ENCODE measurements at places on chromosomes 1 and 21.

GRCh38 chr1:160064164-160064563 lies 5.8 kb downstream of the KCNJ10 start:
- DNase-seq = no peak

DNA sequence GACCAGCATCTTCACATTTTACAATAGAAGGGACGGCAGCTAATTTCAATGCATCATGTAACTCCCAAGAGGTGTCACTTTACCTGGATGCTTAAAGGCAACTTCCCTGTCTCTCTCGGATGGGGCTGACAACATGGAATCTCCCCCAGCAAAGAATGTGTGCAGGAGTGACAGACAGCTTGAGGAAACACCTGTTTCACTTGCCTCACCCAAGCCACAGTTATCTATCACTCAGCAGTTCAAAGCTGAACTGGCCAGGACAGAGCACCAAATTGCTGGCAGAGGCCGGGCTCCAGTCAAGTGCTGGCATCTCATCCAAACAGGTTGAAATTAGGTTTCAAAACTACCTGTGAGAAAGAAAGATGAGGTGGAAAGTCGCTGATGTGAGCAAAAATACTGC lies 538.0 kb upstream of the PLXNA2 start:
- DNase-seq = no peak

GRCh38 chr1:172352435-172352834 lies 68.0 kb upstream of the C1orf105 start:
- no peak for DNase-seq

- DNase-seq = no peak
Measured at GRCh38 chr1:21341517-21342078, 51.3 kb upstream of the ECE1 start.

DNA sequence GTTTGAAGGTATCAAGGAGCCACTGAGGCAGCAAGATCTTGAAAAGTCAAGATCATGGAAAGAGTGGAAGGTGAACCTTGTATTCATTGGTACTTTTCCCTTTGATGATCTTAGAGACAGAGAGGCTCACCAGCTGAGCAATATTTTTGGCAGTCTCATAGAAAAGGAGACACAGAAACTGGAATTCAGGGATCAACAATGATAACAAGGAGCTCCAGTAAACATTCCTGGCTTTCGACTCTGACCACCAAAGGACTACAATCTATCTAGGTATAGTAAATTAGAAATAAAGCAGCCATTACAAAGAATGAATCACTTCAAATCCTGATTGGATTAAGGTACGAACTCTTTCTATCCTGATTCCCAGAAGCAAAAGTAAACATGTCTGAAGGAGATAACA lies 615.4 kb downstream of the KIF26B start:
- DNase-seq = no peak

GRCh38 chr1:153246825-153247224 lies 12.7 kb upstream of the LORICRIN start:
- DNase-seq = no peak

DNA sequence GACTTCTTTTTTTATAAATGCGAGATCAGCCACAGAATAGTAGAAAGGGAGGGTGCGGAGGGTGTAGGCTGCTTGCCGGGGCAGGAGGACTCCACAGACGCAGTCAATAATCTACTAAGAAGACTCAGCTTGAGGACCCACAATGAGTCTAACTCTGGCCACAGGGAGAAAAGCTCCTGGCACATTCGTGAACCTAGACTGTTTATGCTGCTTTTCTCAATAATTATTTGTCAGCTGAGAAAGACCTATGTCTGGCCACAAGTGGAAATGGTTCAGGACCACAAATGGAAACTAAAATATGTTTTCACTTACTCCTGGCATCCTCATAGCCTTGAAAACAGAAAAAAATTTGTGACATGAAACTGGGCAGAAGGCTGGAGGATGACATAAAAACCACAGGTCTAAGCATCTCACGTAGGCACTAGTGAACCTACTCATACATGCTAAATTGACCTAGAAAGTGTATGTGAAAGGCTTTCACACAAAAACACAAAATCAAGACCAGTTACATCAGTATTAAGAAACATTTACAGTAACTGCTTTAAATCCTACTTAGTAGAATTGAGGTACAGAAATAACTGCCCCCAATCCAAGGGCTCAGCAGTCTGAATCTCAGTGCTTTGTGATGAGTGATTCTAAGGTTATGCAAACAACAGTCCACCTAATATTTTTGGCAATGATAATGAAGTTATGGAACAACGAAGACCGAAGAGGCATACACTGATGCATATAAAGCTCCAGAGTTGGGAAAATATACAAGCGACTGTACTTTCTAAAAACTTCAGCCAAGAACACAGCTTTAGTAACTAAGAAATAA lies 159.5 kb downstream of the SLC45A1 start:
- DNase-seq = no peak

DNA sequence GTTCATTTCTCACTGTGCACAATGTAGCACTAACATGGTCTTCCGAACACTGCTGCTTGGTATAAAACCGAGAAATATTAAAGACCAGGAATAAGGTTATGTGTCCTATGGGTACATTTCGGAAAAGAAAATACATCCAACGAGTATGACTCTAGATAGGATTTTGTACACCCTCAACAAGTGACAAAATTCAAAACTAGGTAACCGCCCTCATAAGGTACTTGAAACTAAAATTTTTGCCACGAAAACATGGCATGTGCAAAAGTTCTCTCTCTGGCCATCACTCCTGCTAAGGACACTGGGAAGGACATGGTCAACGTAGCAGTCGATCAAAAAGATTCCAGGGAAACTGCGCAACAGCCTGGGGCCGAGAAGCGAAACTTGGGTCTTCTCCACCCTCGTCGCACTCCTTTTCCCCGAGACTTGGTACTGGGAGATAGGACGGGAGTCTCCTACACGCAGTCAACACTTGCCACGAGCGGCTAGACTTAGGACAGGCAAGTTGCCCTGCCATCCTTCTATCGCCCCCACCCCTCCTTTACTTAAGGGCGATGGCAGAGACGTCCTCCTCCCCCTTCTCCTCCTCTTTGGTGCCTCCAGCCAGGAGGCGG lies 338 bp upstream of the TOR1AIP1 start:
- no peak for DNase-seq

DNA sequence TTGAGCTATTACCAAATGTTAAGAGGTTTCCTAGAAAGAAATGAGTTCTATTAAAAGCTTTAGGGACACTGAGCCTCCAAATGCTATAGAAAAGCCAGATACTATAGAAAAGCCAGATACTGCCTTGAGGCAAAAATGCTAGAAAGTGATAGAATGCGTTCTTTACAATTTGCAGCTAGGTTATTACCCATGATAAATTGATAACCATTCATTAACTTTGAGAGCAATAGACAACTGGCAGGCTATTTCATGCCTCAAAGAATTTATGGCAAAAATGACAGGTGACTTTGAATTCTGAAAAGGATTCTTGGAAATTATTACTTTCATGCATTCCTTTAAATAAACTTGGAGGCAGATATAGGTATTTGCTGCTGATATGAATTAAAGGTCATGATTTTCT lies 51.6 kb downstream of the SMYD3 start:
- DNase-seq = no peak

GRCh38 chr1:210397252-210397651 lies 68.5 kb downstream of the HHAT start:
- no peak for DNase-seq

- no peak for DNase-seq
Measured at GRCh38 chr1:213586587-213586972, 401.2 kb upstream of the PROX1 start.

- no peak for DNase-seq
Measured at GRCh38 chr21:41817228-41817627, 50.4 kb upstream of the RIPK4 start.

DNA sequence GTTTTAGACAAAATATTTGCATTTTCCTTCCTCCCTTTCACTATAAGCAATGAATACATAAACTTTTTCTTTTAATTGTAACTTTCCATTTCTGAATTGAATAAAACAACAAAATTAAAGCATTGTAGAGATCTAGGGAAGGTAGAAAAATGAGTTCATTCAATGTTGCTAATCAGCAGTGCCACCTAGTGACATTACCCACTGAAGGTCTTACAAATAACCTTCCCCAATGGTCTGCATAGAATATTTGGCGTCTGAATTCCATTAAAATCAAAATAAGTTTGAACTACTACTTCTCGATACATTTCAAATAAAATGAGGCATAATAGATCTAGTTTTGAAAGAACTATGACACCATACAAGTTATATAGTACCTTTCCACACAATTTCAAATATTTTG lies 19.6 kb downstream of the FH start:
- DNase-seq = no peak

- no peak for DNase-seq
Measured at GRCh38 chr21:45302082-45303061, 14.7 kb upstream of the POFUT2 start.

GRCh38 chr1:170704256-170704655 lies 40.3 kb downstream of the PRRX1 start:
- DNase-seq = no peak

GRCh38 chr21:45939521-45940045 lies 42.0 kb upstream of the COL6A1 start:
- no peak for DNase-seq

GRCh38 chr1:6785728-6786505 lies 663 bp downstream of the CAMTA1 start:
- peak; percentile 16 for DNase-seq

- no peak for DNase-seq
Measured at GRCh38 chr21:46154155-46154954, 1.0 kb downstream of the FTCD start.

DNA sequence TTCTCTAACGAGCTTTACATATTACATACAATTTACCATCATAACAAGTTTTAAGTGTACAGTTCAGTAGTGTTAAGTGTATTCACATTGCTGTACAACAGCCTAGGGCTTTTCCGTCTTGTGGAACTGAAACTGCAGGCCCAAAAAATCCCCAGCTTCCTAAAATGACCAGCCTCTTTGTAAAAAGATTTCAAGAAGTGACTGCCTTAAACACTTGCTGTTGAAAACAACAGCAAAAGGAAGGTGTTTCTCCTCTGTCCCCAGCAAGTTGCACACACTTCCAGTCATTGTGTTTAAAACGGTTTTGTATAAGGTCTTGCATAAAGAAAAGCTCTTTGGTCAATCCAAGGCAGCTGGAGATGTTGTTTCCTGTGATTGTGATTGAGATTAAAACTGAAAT lies 16.0 kb upstream of the GBP1 start:
- DNase-seq = no peak

DNA sequence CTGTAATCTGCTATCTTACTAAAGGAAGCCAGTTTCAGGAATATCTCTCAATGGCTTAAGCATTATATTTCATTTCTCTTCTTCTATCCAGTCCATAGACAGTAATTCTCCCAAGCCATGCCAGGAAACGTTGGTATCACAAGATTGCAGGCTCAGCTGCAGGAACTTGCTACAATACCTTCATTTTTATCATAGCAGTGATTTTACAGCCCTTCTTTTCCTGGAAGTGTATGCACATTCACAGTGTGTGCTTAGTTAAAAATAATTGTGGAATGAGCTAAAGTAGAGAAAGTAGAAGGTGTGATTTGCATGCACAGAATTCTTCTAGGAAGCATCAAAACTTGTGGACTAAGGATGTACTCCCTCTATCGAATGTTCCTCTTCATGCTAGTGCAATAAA lies 647.2 kb upstream of the PTBP2 start:
- no peak for DNase-seq
